ENCODE measurements at places on chromosomes 1 and 21.

DNA sequence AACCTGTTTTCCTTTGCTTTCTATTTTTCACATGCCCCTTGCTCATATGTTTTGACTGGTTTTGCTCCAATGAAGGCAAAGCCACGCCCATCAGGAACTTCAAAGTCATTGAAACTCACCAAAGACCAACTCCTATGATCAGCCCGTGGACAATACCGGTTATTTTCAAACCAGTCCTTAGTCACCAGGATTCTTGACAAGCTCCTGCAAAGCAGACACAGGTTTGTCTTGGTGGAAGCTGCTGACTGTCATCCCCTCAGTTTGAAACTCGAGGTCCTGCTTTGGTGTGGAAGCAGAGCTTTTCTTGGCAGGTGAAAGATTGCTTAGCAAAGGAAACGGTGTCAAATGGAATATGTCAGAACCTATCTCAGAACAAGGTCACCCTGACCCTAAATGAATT lies 384.7 kb upstream of the CXADR start:
- no peak for DNase-seq

DNA sequence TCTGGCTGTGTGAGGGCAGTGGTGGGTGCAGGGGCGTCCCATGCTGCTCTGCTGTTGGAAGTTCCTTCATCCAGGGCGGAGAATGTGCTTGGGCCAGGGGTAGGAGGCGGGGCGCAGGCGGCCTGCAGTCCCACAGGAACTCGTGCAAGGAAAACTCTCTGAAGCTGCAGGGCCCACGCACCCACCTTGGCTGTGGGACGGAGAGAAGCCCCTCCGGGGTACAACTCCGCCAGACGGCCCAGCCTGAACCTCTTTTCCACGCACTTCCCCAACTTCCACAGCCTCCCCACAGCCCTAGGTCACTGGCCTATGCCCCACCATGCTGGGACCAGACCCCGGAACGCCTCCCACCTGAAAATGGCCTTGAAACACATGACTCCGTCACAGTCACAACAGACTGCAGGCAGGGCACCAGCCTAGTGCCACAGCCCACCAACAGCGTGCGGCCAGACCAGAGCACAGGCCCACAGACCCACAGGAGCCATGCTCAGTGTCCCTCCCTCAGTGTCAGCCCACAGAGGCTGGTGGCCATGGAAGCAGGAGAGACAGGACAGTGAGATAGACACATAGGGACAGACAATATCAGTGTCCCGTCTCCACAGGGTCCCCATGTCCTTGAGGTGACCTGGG lies 47.8 kb downstream of the WNT9A start:
- DNase-seq = peak; percentile 18

DNA sequence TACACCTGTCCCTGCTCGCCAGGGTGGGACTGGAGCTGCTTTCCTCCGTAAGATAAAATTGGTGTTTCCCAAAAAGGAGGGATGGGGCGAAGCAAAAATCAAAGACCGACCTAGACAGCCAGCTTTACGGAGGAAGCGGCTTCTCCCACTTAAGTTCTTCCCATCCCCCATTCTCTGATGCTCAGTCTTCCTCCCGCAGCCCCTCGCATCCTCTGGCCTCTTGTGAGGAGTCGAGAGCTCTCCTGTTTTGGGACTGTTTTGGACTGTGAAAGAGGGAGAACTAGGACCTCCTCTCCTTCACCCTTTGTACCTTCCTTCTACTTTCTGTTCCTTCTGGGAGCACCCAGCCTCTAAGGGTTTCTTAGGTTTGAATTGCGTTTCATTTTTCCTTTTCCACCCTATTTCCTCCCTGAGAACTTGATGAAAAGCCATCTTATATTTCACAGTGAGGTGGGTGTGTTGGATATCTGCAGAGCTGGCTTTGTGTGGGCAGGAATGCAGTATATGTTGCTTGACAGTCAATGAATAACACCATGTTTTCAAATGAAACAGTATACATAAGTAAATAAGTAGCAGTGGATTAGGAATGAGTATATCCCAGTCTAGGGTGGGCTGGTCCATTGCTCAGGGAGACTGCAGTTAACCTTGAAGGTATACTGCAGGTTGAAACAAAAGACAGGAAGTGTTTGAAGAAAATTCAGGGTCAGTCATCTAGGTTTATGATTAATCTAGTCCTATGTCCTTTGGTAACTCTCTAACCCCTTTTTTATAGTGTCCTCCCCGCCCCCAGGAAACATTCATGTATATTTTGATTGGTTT lies 848 bp downstream of the CTTNBP2NL start:
- DNase-seq = no peak

DNA sequence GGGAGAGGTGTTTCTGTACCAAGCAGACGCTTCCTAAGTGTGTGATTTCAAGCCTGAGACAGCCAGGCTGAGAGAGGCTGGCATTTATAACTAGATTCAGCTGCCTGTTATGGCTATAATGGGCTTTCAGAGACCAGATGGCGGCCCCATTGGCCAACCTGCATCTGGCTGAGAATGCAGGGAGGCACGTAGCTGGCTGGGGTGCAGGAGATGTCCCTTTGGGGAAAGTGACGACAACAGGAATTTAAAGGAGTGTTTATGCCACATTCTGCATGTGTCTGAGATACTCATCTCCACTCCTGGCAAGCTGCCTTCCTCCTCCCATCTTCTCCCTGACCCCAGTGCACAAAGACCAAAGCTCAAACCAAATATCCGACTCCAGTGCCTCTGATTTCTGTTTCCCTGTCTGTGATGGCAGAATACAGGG lies 21.3 kb upstream of the CCDC190 start:
- peak; percentile 58 for DNase-seq

- peak; percentile 26 for DNase-seq
Observed at GRCh38 chr1:42936309-42937078, 22.2 kb downstream of the SLC2A1 start.

DNA sequence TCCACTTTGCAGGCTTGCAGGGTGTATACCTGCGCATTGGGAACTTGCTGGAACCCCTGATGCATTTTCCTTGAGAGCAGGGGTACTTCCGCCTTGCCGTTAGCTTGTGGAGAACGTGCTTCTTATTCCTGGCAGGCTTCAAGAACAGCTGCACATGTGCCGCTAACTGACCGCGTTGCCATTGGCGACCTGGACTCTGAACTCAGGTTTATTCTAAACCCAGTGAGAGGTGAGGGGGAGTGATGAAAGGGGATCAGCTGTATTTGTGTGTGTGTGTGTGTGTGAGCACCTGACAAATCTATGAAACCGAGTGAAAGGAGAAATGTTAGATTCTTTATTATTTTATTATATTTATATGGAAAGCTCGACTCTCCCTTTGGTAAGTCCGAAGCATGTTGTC lies 128.6 kb downstream of the HUNK start:
- DNase-seq = no peak

- peak; percentile 44 for DNase-seq
Observed at GRCh38 chr21:46152927-46153246, 2.5 kb downstream of the FTCD start.

DNA sequence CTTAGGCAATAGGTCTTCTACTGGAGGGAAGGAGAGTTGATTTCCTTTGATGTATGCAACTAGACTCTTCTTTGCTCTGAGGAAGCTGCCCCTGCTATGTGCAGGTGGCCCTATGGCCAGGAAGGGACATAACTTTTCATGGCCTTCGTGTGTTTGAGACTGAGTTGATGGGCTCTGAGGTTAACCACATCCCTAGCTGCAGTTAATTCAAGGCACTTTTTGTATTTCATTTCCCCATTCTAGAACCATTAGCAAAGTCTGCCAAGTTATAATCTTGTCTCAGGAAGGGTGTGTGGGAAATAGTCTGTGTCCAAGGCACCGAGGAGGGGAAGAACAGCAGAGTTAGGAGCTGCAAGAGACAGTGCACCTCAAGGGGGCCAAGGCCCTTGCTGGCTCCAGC lies 2.5 kb downstream of the FCRL4 start:
- no peak for DNase-seq

All from dorsolateral prefrontal cortex (tissue), 122 donors.